ENCODE measurements at places on chromosomes 7 and 10. TPM values are rescaled to one million over a fixed set of nuclear protein-coding genes. Genes with fewer than 3 reads are reported as not detected.

GRCh38 chr7:143892527-143893300, 9.3 kb downstream of the TCAF1 start:
- DNase-seq = no peak

NODAL gene
- not detected for total RNA-seq

DNA sequence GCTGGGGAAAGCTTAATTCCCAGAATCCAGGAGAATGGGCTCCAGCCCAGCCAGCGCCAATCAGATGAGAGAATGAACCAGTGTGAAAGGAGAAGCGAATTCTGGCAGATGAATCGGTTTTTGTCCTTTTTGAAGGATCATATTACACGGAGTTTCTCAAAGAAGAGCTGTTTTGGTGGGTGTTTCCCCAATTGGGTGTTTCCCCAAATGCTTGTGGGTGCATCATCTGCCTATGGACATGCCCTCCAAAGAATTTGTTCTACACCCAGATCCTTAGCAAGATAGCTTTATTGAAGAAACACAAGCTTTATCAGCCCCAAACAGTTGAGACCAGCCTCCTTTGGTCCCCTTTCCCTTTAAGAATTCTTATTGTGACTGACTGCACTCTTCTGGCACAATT, 186.5 kb upstream of the GPR26 start:
- no peak for DNase-seq

NPFFR1 gene
- not detected for total RNA-seq

DNA sequence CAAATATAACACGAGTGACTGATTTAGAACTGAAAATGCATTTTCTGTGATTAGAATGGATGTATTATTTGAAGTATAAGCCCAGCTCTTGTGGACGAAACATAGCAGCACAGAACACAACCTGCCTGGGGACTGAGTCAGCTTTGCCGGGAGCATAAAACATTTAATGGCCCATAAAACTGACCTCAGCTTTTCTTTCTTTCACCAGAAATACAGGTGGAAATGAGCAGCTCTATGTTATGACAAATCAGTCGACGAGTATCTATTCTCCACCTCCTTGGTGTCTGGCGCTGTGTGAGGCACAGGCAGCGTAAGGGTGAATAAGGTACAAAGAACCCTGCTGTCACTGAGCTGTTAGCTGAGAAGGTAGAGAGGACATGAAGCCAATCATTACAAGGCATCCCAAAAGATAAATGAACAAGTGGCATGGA, 471.6 kb upstream of the AKR1E2 start:
- no peak for DNase-seq

GRCh38 chr10:33005322-33006301, 47.6 kb upstream of the ITGB1 start:
- no peak for DNase-seq

GRCh38 chr7:156184164-156184563, 371.9 kb upstream of the SHH start:
- DNase-seq = no peak

LEP gene
- total RNA-seq = not detected

UCN3 gene
- not detected for total RNA-seq

SPDYE2 gene
- total RNA-seq = not detected

DNA sequence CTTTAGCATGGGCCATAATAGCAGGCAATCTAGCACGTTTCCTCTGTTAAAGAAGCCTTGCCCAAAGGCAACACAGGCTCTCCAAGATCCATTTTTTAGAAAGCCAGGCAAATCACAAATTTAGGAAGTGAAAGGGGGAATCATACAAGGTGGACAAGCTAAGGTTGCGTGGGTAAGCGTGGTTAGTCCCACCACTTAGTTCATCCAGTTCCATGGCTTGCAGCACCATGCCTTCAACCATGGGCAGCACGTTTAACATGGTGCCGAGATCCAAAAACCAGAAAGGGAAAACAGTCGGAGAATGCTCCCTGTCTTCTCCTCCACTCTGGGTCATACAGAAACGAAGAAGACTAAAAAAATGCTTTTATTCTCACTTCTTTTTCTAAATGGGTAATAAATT, 234.4 kb upstream of the IMMP2L start:
- DNase-seq = no peak

- no peak for DNase-seq
These were observed 16.6 kb downstream of the STMP1 start for GRCh38 chr7:135678612-135679575.

CXCL12 gene
- 9.5 TPM for total RNA-seq

DNA sequence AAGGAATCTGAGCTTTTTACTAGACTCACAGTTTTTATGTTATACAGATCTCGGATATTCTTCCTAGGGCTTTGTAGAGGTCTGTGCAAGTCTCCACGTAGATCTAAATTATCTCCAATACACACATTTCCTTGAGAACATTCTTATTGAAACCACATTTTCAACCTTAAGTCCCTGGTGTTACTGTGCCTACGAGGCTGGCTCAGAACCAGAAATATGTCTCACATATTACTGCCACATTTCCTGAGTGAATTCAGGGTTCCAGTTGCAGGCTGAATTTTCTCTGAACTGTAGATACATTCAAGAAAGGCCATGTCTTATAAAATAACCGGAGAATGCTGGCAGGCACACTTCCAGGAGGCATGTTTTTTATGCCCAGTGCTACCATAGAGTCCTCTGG, 46.5 kb downstream of the INHBA start:
- DNase-seq = peak; percentile 33

GRCh38 chr7:154777489-154777888, 225.4 kb downstream of the PAXIP1 start:
- no peak for DNase-seq

GRCh38 chr10:119817991-119818888, 54.4 kb downstream of the MCMBP start:
- DNase-seq = no peak

RASSF4 gene
- total RNA-seq = 20.4 TPM

- DNase-seq = no peak
These were observed 59.9 kb upstream of the AGBL3 start for GRCh38 chr7:134926396-134926795.

PCDH15 gene
- not detected for total RNA-seq

KNDC1 gene
- not detected for total RNA-seq

DNA sequence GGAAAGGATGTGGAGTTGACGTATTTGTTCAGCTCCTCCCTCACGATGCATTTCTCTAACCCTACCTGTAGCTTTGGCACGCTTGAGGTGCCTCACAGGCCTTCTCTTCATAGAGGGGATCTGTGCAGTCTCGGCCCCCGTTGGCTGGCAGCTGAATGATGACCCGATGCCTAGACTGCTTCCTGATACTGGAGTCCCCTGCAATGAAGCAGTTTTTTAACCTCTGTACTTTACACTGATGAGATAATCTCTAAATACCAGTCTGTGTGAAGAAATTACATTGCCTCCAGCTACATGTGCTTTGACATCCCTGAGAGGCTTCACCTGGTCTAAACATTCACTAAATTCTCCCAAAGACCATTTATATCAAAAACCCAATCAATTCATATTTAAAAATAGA, 370.1 kb downstream of the THSD7A start:
- no peak for DNase-seq

DNA sequence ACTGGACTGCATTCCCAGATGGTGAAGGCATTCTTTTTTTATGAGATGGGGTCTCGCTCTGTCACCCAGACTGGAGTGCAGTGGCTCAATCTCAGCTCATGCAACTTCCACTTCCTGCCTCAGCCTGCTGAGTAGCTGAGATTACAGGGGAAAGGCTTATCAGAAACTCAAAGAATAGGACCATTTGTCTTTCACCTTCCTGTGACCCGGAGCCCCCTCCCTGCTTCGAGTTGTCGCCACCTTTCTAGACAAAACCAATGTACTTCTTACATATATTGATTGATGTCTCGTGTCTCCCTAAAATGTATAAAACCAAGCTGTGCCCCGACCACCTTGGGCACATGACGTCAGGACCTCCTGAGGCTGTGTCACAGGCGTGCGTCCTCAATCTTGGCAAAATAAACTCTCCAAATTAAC, 1.8 kb upstream of the METTL27 start:
- no peak for DNase-seq

MRLN gene
- total RNA-seq = not detected

GRCh38 chr7:68313806-68314205, 1284.5 kb upstream of the AUTS2 start:
- no peak for DNase-seq

GRCh38 chr10:101935431-101935830, 91.8 kb upstream of the KCNIP2 start:
- DNase-seq = no peak

DNA sequence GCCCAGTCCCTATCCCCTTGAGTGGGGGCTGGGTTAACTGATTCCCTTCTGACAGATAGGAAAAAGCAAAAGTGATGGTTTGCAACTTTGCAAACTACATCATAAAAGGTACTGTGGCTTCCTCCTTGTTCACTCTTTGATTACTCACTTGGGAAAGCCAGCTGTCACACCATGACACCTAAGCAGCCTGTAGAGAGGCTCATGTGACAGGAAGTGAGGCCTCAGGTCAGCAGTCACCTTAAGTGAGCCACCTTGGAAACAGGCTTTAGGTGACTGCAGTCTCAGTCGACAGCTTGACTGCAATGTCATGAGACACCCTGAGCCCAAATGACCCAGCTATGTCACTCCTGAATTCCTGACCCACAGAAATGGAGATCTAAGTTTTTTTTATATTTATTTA, 4.3 kb upstream of the CHCHD2 start:
- no peak for DNase-seq

DNA sequence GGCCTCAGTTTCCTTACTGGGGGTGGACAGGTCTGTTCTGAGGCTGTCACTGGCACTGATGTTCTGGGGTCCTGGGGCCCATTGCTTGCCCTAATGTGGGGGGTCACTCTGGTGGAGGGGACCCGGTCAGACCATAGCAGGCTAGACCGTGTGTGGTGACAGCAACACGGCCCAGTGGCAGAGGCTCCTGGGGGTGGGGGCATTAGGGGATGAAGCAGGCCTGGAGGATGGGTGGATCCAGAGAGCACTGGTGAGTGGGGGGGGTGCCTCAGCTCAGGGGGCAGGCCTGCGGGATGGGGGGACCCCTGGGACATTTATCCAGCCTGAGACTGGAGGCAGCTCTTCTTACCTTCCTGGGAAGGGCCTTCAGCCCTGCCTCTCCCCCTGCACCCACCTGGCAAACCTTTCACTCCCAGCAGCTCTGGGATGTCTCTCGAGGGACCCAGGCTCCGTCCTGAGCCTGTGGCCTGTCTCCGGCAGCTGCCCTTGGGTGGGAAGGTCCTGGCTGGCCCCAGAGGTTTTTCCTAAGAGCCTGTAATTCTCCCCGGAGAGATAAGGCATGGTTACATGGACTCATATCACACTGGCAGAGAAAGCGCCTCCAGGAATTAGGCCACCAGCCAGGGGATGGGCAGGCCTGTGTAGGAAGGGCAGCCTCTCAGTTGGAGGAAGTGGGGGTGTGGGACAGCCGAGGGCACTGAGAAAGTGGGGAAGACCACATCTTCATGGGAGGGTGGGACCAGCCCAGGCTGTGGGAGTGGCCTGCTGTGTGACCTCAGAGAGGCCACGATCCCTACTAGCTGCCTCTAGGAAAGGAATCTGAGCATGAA, 147.7 kb downstream of the UBE2H start:
- no peak for DNase-seq

DNA sequence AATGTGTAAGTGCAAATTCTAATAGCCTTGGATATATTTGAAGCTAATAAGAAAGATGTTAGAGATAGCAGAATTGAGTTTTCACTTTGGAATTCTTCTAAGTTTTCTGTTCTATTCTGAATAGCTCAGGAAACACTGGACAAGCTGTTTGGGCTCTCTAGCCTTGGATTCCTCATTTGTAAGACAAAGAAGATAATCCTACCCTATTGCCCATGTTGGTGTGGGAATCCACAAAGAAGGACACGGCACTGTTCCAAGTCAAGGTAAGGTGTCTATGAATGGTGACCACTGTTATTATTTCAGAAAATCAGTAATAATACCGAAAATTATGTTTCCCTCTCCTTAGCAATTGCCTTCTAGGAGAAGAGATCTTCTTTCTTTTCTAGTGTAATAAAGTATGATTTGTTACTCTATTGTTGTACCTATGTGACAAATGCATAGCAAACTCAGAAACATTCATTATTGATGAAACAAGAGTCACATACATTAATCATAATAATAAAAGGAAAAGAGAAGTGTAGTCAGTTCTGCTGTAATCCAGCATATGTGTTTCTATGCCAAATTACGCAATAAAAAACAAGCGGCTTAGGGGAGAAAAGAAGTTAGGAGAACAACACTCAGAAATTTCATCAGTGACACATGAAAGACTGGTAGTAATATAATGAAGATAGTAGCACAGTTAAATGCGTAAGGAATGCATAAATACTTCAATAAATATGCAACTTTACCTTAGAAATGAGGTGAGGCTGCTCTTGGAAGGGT, 1012.3 kb upstream of the PHF14 start:
- no peak for DNase-seq

DNA sequence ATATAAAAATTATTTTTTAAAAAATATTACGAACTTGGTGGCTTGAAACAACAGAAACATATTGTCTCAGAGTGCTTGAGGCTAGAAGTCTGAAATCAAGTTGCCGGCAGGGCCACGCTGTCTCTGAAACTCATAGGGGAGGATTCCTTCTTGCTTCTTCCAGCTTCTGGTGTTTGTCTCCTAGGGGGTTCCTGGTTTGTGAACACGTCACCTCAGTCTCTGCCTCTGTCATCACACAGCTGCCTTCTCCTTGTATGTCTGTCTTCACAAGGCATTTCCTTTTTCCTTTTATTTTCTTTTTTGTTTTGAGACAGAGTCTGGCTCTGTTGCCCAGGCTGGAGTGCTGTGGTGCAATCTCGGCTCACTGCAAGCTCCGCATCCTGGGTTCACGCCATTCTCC, 12.7 kb upstream of the SNX8 start:
- DNase-seq = no peak

DNA sequence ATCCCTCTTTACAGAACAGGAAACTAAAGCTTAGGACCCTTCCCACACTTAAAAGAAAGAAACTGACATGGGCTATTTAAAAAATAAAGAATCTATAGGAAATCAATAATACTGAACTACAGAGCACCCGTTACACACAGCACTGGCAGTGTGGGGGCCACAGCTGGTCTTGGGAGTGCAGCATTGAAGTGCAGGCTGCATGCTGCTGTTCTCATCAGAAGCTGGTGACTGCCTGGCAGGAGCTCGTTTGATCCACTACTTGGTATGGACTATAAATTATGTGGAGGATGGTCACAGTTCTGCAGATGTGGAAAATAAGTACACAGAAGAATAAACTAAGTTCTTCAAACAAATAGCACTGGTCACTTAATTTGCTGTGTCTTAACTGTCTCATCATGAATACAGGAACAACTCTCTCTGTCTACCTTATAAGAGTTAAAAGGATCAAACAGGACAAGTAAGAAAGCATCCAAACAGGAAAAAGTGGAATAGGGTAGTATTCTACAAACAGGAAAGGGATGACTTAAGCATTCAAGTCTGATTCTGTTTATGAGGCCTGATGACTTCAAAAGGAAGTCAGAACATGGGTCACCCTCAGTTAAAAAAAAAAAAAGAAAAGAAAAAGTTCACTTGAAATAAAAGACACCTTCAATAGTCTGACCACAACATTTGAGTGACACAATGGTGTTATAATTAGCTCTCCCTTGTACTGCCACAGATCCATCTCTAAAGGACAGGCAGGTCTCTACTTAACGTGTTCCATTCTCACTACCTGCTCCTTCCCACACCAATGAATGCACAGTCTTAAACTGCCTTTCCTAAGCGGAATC, 21.0 kb downstream of the DOCK4 start:
- DNase-seq = no peak
